ENCODE measurements at places on chromosomes 3 and 15.

GRCh38 chr3:100629421-100630127 is 20.2 kb downstream of the ADGRG7 start:
- no peak for DNase-seq

DNA sequence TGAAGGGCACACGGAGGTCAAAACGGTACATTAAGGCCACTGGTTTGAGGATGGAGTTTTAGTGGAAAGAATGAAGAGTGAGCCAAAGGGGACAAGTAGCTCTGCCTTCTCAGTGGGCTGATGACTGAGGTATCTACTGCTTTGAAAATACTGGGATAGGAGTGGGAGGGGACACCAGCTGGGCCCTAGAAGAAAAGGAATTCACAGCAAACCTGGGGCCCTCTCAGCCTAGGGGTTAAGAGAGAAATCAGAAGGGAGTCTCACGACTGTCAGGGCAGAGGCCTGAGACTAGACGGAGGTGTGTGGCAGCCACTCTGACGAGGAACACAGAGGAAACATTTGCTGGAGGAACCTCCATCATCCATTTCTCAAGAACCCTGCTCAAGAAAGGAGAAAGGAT is 75.1 kb downstream of the TNIK start:
- DNase-seq, result no peak

- no peak for DNase-seq
These were observed 10.6 kb upstream of the CHD2 start for GRCh38 chr15:92889390-92890107.

- no peak for DNase-seq
These were observed 32.9 kb downstream of the SNTN start for GRCh38 chr3:63685340-63685739.

DNA sequence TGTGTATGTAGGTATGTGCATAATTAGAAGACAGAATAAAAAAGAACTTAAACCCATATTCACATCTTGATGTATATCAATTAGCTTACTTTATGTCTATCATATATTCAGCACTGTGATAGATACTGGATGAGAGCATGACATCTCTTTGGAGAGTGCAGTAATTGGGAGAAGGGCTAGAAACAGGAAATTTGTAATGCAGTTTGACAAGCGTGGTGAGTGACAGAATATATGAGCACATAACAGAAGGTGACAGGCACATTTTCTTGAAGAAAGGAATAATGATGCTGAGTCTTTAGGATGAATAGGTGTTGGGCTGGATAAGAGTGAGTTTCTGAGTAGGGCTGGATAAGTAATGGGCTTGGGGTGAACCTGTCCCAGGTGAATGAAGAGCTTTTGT is 680.3 kb upstream of the ZNF385D start:
- no peak for DNase-seq

- no peak for DNase-seq
These were observed 431.6 kb upstream of the RASGRP1 start for GRCh38 chr15:38996111-38996631.

DNA sequence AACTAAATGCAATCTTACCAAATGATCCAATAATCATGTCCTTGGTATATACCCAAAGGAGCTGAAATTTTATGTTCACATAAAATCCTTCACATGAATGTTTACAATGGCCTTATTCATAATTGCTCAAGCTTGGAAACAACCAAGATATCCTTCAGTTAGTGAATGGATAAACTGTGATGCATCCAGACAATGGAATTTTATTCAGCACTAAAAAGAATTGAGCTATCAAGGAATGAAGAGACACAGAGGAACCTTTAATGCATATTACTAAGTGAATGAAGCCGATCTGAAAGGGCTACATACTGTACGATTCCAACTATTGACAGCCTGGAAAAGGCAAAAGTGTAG is 168.4 kb downstream of the PDE8A start:
- no peak for DNase-seq

DNA sequence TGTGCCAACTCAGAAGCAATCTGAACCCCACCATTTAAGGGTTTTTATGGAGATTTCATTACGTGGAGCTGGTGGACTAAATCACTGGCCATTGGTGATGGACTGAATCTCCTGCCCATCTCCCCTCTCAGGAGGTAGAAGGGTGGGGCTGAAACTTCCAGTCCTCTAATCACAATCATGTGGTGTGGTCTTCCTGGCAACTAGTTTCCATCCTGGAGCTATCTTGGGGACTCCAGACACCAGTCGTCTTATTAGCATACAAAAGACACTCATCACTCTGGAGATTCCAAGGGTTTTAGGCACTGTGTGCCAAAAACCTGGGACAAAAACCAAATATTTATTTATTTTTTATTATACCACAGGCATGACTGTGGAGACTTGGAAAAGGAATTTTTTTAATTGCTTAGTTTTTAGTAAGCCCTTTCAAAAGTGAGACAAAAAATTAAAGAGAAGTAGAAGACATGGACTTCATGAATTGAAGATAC is 203.6 kb downstream of the WNT5A start:
- no peak for DNase-seq

GRCh38 chr3:177817751-177818150 is 620.5 kb upstream of the TBL1XR1 start:
- no peak for DNase-seq

DNA sequence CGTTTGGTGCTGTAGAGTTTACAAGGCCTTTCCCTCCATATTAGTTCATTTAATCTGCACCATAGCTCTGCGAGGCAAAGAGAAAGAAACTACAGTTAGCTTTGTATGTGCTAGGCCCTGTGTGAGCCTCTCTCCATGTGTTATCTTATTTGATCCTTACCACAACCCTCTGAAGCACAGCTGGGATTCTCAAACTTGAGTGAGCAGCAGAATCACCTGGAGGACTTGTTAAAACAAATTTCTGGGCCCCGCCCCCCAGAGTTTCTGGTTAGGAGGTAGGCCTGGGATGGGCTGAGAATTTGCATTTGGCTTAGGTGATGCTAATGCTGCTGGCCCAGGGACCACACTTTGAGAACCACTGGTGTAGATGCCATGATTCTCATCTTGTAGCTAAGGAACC is 12.3 kb downstream of the CA12 start:
- DNase-seq, result no peak

GRCh38 chr3:169364497-169364896 is 299.0 kb downstream of the MECOM start:
- DNase-seq, result no peak

DNA sequence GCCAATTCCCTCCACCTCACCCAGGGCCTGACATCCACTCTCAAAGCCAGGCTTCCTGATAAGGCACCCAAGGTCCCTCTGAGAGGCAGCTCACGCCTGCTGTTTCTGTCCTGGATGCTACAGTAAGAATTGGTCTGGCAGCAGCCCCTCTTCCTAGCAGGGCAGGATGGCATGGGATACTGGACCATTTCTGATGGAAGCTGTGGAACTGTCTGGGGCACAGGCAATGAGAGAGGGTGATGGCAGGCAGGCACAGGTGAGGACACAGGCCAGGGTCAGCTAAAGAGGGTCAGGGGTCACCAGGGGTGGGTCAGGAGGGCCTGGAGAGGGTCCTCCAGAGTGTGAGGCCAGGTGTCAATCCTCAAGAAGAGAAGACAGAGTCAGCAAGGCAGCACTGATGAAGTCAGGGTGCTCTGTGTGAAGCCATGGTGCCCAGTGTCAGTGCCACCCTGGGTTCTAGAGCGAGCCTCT is 41.9 kb upstream of the SLC41A3 start:
- DNase-seq, result no peak

GRCh38 chr3:148727231-148727630 is 29.5 kb downstream of the AGTR1 start:
- no peak for DNase-seq

- no peak for DNase-seq
These were observed 101.0 kb upstream of the CPNE4 start for GRCh38 chr3:132135628-132136333.
